Kidney (tissue), 22 donors: ENCODE measurements at places on chromosomes 2 and 18. TPM values are rescaled to one million over a fixed set of nuclear protein-coding genes. Genes with fewer than 3 reads are reported as not detected.

Gene PCARE
- not detected for total RNA-seq

Gene GCC2
- 74.5 TPM for total RNA-seq

Gene PXDN
- total RNA-seq: 42.3 TPM

Gene CDH19
- 0.94 TPM for total RNA-seq

Gene PLEKHH2
- 25.0 TPM for total RNA-seq

- DNase-seq: peak; percentile 80
Measured at GRCh38 chr18:70288851-70289328, at the start of gene SOCS6. SOCS6 (plus strand) TSS chr18:70289045; CDS start chr18:70324669, 35,624 bp downstream.

- no peak for DNase-seq
Measured at GRCh38 chr2:133109772-133110171, 439.8 kb upstream of the LYPD1 start.

GRCh38 chr2:137659616-137660015 is 304.7 kb upstream of the HNMT start:
- DNase-seq: no peak

DNA sequence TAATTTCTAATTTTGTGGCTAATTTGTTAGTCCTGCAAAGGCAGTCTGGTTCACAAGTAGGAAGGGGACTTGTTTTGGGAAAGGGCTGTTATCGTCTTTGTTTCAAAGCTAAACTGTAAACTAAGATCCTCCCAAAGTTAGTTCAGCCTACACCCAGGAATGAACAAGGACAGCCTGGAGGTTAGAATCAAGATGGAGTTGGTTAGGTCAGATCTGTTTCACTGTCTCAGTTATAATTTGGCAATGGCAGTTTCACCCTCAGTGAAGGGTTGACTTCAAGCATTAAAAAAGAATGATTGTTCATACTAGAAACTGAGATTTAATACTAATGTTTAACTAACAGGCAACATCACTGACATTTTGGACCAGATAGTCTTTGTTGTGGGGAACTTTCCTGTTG is 69.5 kb downstream of the KIAA2012 start:
- no peak for DNase-seq

DNA sequence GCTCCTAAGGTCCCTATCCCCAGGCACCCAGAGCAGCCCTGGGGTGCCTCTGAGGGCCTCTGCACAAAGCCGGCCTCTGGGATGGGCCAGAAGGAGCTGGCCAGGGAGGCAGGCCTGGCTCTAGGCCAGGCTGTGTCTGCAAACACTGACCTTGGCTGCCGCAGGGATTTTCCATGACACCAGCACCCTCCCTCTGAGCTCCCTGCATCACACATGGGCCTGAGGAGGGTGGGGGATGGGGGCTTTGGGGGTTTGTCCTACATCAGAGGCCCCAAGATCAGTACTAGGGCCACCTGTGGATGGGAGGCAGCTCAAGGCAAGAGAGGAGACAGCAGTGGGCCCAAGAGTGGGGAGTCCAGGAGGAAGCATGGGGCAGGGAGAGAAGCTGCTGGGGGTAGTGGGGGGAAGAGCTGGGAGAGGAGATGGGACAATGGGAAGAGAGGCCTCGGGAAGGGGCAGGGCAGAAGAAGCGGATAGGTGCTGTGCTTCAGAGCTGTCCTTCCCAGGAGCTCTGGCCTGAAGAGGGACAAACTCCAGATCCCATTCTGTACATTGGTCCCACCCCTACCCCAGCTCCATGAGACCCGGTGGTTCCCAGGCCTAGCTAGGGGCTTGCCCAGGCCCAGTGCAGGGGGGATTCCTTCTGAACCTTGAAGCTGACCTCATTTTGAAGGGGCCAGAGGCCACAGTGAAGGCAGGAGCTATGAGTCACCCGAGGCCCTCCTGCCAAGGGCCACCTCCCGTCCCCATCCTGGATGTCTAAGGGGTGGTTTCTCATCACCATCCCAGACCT is 28.0 kb downstream of the KCNK3 start:
- DNase-seq: peak; percentile 74

- DNase-seq: no peak
Measured at GRCh38 chr2:213086050-213086449, 65.4 kb downstream of the IKZF2 start.

DNA sequence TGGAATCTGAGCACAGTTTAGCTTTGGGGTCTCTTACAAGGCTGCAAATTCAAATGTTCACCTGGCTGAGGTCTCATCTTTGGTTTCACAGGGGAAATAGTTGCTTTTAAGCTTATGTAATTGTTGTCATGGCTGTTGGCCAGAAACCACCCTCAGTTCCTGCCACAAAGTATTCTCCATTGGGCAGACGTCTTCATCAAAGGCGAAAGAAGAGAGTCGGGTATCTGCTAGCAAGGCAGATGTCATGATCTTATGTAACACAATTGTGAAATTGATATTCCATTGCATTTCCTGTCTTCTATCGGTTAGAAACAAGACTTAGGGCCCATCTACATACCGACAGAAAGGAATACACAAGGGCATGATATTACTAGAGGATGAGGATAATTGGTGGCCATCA is 816.2 kb downstream of the MBD2 start:
- DNase-seq: no peak

DNA sequence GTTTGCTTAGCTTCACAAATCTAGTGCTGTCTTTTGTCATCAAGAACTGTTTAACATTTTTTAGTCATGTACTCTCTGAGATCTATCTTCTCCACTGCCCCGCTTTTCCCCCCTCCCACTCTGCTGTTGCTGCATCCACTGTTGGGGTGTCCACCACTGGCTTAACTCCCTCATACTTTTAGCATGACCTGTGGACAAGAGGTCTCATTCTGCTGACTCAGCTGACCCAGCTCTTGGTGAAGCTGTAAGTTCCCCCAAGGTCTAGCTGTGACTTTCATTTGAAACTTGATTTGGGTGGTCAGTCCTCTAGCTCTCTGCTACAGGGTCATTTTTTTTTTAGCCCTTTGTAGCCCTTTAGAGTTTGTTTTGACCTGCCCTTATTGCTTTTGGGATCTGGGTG is 427.2 kb downstream of the PLCL1 start:
- no peak for DNase-seq

DNA sequence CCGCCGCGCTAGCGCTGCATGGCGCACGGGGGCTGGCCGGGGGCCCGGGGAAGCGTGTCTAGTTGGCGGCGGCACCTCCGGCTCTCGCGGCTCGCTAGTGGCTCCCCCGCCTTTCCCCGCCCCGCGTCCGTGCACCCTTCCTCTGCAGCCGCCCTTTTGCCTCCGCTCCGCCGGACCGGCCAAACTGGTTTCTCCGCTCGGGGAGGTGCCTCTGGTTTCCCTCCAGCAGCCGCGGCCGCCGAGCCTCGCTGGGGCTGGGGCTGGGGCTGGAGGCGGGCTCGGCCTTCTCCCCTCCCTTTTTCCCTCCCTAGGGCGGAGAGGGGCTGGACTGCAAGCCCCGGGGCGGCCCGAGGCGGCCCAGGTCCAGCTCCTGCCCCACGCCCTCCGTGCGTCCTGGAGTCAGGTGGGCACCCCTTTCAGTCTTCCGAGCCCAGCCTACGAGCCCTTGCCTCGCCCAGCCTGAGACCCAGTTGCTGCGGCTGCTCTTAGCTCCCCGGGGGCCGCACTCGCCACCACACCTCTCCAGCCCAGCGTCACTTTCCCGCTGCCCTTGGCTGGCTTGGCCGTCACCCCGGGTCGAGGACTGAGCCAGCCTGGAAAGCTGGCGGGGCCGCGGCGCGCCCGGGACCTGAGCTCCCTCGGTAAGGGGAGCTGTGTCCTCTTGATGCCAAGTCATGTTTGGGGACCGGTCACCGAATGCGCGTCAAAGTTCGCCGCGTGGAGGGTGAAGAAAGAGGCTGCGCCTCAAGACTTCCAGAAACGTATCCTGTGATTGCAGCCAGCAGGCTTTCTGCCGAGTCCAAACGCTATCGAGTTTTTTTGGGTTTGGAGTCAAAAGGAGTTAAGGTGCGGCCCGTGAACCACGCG is at the start of gene ATP8B1:
TSS of gene ATP8B1 (minus strand) at position 213 of the 867 bp plus-strand sequence. CDS start 71,508 bp downstream, outside the sequence.
- DNase-seq: peak; percentile 93

- DNase-seq: no peak
Measured at GRCh38 chr18:46950064-46950656, 32.8 kb downstream of the KATNAL2 start.

DNA sequence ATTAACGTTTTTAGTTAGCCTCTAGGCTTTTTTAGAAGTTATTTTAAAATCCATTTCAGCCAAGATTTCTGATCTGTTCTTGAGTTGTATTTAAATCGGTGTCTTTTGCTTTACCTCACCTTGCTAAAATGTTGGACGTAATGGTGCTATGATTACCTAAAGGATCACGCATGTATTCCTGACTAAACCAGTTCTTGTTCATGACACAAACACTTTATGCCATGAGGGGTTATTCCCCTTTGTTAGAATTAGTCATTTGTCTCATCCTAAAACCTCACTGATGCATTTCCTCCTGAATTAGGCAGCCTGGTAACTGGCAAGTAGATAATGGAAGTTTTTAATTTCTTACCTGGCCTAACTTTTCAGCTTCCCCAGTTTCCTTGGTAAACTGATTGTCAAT is 185.4 kb upstream of the TANK start:
- no peak for DNase-seq

DNA sequence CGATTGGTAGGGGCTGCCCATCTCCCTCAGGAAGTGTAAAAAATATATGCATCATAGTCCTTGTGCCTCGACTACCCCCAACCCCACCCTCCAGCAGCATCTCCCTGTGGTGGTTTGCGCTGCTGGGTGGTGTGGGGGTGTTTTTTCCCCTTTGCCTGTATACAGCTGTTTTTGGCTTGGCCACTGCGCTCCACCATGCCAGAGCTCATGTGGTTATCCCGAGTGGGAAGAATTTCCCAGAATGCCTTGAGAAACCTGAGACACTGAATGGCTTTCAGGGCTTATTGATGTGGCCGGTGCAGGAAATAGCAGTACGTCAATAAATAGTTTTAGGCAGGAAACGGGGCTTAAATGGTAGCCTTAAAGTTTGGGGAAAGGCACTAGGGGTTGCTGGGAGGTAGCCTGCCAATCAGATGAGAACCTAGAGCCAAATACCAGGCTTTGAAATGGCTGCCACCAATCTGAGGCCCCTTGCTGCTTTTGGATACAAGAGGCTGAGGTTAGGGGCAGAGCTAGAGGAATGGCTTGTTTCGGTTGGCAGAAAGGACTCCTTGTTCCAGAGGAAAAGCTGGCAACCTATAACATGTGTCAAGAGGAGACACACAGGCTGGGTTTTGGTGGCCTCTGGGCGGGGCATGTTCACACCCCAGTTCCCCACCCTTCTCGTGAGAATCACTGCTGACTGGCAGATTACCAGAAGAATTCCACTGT is 144.1 kb downstream of the SMAD7 start:
- DNase-seq: no peak

- no peak for DNase-seq
Measured at GRCh38 chr2:43358410-43359201, 132.2 kb upstream of the ZFP36L2 start.

DNA sequence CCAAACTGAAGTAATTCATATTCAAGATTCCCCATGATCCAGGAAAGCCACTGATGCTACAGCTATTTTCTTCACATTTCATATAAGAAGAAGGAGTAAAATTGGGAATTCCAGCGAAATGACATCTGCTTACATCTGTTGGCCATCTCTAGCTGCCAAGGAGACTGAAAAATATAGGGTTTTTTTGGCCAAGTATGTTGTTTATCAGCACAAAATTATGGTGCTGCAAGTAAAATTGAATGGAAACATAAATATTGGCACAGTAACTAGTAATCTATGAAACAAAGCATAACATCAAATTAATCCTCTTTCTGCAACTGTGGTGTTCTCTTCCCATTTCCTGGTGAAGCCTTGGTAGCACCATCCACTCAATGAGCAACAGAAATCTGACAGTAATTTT is 649.5 kb upstream of the ZNF804A start:
- DNase-seq: no peak

DNA sequence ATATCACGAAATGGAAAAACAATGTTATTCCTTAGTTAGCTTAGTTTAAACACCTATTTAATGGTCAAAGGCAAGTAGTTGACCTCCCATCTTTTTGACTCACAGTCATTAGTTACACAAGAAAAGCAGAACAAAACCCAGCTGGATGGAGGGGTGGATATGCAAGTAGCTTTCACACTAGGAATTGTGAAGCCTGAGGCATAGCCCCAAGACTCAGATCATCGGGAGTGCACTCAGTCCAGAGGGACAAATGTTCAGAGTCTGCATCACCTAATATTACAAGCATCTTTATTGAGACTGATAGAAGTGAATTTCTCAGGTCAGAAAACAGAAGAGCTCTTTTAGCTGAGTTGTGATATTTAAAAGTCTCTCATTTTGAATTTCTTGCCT is 15.5 kb upstream of the CPS1 start:
- no peak for DNase-seq

- DNase-seq: no peak
Measured at GRCh38 chr18:70333316-70333715, 44.5 kb downstream of the SOCS6 start.

DNA sequence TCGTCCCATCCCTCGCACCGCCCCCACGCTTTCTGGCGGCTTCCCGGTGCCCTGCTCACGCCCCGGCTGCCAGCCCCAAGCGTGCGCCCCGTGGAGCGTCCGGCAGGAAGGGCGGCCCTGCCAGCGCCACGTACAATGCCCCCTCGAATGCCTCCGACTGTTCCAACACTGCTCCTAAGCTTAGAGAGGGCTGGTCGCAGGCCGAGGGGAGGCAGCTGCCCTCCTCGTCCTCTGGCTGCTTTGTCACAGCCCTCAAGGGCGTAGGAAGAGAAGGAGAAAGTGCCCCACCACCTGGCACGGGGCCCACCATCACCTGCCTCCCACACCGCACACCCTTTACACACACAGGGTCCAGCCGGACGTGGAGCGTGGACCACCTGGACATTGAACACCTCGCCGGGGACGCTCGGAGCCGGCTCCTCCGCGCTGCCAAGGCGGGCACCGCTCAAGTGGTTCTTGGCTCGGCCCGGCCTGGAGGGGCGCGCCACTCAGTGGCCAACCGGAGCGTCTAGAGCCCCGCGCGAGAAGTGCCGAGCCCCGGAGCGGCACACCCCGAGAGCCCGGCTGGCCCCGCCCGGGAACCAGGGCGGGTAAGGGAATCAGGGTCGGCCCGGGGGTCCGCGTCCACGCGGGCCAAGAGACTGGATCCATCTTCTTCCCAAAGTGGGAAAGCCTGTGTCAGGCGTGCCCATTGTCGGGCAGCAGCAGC is 830 bp downstream of the DNER start:
- peak; percentile 70 for DNase-seq

DNA sequence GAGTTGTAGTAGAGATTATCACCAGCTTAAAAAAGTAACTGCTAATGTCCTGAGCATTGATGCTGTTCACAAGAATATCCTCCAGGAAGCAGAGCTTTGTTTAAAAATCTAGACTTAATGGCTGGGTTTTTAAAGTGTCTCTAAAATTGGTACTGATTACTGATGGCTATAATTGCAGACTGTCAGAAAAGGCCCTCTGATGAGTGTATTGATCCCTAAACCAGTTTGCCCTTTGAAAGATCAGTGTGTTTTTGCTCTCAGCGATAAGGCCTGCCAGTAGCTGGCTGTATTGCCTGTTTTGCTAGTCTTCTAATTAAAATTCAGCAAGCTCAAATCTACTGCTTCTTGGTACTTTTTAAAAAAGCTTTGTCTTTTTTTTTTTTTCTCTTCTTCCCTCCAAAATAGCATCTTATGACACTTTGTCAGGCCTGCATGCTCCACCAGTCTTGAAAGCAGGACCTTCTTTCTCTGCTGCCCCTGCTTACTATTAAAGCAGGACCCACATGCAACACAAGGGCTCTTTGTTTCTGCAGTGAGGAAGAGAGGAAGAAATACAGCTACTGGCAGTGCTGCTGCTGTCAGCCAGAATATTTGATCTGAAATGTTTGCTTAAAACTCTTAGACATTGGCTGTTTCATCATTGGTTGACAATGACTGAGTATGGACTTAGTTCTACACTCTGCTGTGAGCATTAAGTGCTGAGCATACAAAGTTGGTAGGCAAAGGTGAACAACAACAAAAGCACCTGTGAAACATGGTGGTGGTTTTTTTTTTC is 1.8 kb downstream of the SEC11C start:
- DNase-seq: no peak

- no peak for DNase-seq
Measured at GRCh38 chr2:213253162-213253561, 31.1 kb upstream of the SPAG16 start.
